ENCODE measurements at places on chromosomes 16 and 17.

GRCh38 chr17:60129164-60129563, 20.6 kb upstream of the CA4 start:
- DNase-seq: no peak

GRCh38 chr17:45261577-45262515, at the start of gene SPATA32:
Gene SPATA32, minus strand, starts transcription at chr17:45262094. Its CDS starts 78 bp downstream, at chr17:45262016.
- DNase-seq: peak; percentile 50

GRCh38 chr17:56679115-56679776, 85.7 kb downstream of the NOG start:
- DNase-seq: no peak

DNA sequence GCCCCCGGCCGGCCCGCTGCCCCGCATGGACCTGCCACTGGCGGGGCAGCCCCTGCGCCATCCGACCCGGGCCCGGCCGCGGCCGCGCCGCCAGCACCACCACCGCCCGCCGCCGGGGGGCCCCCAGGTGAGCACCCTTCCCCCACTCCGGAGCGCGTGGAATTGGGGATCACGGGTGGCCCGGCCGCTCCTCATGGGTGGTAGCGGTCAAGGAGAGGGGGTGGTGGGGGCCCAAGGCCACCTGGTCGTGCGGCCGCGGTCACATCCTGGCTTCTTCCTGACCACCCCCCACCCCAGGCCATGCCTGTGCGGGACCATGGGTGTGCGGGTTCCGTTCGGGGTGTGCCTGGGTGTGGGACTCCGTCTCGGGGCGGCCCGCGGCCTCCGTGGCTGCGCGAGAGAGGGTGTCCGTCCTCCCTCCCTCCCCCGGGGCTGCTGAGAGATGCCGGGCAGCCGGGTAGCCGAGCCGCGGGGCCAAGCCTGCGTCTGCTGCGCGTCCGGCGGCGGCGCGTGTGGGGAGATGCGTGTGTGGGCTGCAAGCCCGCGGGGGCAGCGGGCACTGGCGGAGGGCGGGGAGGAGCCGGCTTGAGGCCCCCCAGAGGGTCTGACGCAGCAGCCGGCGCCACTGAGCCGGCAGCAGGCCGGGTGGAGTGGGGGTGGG, 6.8 kb downstream of the ACD start:
- no peak for DNase-seq

DNA sequence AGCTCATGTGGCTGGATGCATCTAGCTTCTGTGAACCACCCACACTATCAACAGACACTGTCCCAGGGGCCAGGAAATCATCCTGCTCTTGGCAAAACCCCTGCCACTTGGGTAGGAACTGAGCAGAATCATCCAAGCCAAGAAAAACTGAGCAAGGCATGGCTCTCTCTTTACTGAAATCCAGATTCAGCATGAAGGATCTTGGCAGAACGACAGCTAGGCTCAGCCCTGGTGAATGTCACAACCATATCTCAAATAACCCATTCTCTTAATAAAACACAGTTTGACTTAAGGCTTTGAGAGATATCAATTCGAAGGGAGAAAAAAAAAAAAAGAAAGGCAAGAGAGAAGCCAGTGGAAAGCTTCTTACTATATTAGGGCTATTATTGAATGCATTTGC, 72.2 kb downstream of the MAF start:
- no peak for DNase-seq

- no peak for DNase-seq
These were observed 90.5 kb downstream of the ENGASE start for GRCh38 chr17:79164913-79165695.

DNA sequence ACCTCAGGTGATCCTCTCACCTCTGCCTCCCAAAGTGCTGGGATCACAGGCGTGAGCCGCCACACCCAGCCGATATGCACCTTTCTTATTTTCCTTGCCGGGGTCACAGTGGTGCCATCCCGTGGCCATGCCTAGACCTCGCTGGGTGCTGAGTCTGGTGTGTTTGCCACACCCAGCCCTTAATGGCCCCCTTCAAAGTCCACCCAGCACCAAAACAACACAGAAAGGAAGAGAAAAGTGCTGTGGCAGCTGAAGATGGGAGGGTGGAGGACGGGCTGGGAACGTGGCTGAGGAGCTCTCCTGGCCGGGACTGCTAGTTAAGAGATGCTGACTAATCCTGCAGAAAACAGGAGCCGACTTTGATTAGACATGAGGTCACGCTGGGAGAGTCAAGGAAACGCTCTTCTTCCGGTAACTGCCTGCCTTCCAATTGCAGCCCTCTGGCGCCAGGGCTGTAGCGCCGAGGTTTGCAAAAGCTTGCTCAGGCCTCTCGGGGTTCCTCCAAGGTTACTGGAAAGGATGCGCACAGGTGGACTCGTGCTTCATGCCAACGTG, 10.9 kb downstream of the SLC43A2 start:
- DNase-seq: no peak

DNA sequence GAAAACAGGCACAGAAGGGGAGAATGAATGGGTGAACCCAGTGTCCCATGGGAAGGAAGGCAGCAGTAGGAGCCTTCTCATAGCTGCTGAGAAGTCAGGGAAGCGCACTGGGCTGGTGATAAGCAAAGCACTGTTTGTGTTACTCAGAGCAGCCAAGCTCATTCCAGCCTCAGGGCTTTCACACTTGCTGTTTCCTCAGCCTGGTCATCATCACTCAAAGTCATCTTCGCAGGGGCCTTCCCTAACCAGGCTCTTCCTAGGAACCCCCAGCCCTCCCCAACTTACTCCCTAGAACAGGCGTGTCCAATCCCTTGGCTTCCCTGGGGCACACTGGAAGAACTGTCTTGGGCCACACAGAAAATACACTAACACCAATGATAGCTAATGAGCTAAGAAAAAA, 32.1 kb upstream of the LONP2 start:
- DNase-seq: no peak

- no peak for DNase-seq
These were observed 12.3 kb downstream of the GPT2 start for GRCh38 chr16:46896314-46896968.

- no peak for DNase-seq
These were observed 23.5 kb downstream of the XPO6 start for GRCh38 chr16:28188085-28188916.

GRCh38 chr16:1571012-1571671, 37.7 kb downstream of the TMEM204 start:
- DNase-seq: no peak

GRCh38 chr17:56881685-56882295, 32.1 kb downstream of the TRIM25 start:
- DNase-seq: no peak

GRCh38 chr16:87864331-87864989, 4.8 kb downstream of the SLC7A5 start:
- DNase-seq: no peak

GRCh38 chr16:1378804-1379303, 27.1 kb downstream of the GNPTG start:
- DNase-seq: peak; percentile 54

GRCh38 chr16:4372001-4372577, 441 bp downstream of the VASN start:
- DNase-seq: no peak

DNA sequence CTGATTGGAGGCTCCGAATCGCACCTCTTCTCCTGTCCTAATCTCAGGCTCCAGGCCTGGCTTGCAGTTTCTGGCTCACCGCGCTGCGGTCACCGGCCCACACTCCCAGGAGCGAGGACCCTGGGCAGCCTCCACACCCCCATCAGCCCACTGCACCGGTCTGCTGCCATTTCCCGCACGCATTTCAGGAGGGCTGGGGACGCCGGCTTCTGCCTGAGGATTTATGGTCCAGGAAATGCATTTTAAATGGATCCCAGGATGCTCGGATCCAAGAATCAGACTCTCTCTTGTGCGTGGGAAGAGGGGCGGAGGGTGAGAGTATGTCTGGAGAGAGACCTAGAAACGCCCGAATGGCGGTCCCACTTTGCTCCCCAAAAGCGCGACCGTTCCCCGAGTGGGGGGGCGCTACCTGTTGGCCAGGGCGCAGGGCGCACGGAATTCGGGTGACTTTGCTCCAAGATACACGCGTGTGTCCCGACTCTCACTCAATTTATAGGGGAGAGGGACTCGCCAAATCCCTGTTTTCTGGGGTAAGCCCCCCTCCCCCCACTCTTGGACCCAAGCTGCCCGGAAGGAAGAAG, 817 bp upstream of the JPH3 start:
- no peak for DNase-seq

DNA sequence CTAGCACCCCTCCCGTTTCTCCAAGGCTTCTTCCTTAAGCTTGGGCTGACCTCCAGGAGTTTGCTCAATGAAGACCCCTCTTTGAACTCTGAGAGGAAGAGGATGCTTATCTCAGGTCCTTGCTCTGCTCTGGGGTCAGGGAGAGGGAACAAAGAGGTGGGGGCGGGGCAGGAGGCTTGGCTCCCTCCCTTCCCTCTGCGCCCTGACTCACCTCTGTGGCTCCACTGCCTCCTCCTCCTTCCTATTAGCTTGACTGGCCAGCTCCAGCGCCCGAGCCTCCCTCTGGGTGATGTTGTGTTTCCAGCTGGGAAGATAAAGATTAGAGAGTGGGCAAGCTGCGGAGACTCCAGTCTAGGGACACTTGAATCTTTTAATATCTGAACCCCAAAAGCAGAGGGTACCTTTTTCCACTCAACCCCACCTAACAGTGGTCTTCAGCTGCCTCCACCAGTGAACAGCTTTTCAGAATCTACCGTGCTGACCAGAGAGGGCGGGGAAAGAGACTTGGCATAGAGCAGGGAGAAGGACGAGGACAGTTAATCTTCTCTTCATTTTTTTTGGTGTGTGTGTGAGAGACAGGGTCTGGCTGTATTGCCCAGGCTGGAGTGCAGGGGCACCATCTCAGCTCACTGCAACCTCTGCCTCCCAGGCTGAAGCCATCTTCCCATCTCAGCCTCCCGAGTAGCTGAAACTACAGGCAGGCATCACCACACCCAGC, 6.7 kb downstream of the GIP start:
- DNase-seq: no peak

- no peak for DNase-seq
These were observed 21.8 kb upstream of the ZFHX3 start for GRCh38 chr16:73069581-73070262.

DNA sequence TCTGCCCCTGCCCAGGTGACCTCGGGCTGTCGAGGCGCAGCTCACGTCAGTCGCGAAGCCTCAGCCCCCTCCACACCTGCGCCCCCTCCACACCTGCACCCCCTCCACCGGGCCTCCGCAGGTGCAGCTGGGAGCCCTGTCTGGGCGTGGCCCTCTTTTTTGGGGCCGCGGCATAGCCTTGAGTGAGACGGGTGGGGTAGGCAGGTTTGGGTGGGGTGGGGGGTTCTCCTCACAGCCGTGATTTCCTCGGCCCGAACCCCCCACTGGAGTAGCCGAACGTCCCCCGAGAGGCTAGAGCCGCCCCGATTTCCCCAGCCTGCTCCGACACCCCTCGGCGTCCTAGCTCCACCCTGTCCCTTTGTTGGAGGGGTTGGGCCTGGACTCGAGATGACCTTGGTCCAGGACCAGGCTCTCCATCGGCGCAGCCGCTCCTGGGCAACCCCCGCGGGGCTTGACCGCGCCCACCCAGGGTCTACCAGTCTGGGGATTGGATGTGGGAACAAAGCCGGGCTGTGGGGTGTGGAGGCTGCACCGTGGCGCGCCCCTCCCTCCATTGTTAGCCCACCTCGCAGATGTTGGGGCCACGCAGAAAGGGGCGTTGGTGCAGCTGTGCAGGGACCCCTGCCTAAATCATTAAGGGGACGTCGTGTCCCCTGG, 626 bp downstream of the TUBB3 start:
- DNase-seq: no peak

GRCh38 chr17:63528183-63528582, 5.0 kb downstream of the KCNH6 start:
- DNase-seq: no peak

DNA sequence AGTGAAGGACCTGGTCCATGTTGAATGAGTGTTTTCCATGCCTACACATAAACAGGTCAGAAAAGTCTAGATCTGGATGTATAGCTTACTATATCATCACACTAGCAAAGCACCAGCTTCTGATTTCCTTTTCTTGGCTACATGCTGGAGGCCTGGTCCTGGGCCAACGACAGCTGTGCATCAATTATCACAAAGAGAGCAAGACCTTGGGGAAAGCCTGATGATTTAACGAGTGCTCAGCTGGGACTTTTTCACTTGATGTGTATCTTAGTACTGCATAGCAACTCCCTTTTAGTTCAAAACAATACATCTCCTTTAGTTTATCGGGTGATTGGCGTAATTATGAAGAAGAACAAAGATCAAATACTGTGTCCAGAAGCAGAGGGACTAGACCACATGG, 358.2 kb downstream of the KIF2B start:
- DNase-seq: no peak

GRCh38 chr16:72168365-72168764, 3.6 kb downstream of the PMFBP1 start:
- no peak for DNase-seq

DNA sequence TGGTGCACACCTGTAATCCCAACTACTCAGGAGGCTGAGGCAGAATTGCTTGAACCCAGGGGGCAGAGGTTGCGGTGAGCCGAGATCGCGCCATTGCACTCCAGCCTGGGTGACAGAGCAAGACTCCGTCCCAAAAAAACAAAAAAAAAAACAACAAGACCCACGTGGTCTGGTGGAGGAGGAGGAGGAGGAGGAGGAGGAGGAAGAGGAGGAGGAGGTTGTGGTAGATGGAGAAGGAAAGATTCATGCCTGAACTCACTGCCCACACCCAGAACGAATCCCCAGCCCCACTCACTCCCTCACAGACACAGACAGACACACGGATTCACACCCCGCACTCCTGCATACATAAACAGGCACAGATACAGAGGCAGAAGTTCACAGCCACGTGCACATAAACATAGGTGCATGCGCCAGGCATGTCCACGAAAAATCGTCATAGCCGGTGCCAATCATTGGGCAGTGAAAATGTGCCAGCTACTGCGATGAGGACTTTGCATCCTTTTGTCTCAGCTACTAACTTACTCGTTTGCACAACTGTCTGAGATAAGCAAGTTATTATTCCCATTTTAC, 138.5 kb downstream of the WSCD1 start:
- no peak for DNase-seq

- DNase-seq: peak; percentile 33
These were observed 430 bp downstream of the AMFR start for GRCh38 chr16:56424791-56425438.

- DNase-seq: no peak
These were observed 12.7 kb downstream of the NDUFAF8 start for GRCh38 chr17:81251709-81252301.

- no peak for DNase-seq
These were observed 62.6 kb downstream of the CPPED1 start for GRCh38 chr16:12740986-12741610.

DNA sequence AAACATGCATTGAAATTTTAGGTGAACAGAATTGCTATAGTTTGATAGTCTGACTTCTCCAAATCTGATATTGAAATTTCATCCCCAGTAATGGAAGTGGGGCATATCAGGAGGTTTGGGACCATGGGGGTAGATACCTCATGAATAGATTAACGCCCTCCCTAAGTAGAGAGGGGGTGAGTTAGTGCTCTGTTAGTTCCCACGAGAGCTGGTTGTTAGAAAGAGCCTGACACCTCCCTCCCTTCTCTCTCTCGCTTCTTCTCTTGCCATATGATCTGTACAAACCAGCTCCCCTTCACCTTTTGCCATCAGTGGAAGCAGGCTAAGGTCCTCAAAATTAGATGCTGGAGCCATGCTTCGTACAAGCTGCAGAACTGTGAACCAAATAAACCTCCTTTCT, 78.8 kb downstream of the BRIP1 start:
- DNase-seq: no peak
